Activated CD4-positive, alpha-beta T cell treated with anti-CD3 and anti-CD28 coated beads, Interleukin-2, amount 50 U/mL, for 24 hours (primary cell): ENCODE measurements at places on chromosomes 11 and 22.

GRCh38 chr11:66472054-66472453 is 5.3 kb downstream of the PELI3 start:
- no peak for DNase-seq

- DNase-seq = no peak
Observed at GRCh38 chr22:46349681-46350080, 14.2 kb downstream of the TRMU start.

- DNase-seq = no peak
Observed at GRCh38 chr11:12784987-12785386, 110.8 kb downstream of the TEAD1 start.

DNA sequence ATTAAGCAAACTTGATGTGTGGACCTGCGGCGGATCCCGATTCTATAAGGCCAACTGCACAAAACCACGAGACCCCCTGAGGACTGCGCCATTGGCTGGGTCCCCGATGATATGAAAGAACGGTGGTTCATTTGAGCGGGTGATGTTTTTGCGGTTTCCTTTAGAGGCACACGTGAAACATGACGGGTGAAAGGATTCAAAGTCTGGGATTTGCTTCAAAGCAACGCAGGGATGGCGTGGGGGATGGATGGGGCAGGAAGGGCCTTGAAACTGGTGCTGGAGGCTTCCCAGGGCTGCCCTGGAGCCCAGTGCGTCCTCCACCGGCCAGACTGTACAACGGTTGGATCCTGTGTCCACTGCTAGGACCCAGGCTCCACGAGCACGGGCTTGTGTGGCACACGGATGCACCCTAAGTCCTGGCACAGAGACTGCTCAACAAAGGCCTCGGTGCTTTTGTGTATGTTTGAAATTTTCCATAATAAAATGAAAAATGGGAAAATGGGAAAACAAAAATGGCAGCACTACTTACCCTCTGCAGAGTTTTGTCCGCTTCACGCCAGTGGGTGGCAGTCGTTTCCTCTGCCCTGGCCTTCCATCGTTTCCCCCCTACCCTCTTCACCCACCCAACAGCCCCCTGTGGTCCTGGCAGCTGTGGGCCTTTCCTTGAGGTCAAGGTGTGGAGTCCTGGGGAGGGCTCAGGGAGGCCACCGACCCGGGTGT is 3.6 kb downstream of the ASCL2 start:
- DNase-seq = no peak

DNA sequence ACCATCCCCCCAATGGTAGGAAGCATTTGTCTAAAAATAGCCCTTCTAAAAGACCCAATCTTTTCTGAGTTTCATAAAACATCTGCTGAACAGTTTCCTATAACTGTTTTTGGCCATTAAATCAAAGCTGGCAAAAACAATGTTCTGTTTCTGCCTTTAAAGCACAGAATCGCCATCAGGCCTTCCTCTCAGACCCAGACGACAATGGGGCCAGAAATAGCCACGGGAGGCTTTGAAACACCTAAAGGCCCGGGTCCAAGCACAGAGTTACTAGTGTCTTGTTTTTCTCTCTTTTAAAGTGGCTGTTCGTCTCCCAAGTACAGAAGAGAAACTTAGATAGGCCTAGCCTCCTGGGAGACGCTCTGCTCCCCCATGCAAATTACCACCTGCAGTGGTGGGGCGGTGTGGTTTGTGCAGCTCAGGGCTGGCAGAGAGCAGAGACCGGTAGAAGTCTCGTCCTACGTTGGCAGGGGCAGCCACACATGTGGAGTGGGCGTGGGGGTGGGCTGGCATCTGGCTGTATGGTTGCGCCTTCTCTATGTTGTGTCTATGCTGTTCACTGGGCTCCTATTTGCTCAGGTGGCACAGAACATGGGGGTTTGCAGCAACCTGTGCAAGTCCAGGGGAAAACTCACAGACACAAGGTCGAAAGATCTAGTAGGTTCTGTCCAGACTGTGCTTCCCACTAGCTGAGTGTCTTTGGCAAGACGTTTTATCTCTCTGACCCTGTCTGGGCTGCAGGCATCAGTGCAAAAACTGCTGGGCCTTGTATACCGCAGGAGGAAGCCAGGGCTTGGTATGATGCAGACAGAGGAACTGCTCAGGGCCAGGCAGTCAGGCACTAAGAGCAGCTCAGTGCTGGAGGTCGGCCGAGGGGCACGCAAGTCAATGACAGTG is 23.6 kb upstream of the ETS1 start:
- DNase-seq = no peak

DNA sequence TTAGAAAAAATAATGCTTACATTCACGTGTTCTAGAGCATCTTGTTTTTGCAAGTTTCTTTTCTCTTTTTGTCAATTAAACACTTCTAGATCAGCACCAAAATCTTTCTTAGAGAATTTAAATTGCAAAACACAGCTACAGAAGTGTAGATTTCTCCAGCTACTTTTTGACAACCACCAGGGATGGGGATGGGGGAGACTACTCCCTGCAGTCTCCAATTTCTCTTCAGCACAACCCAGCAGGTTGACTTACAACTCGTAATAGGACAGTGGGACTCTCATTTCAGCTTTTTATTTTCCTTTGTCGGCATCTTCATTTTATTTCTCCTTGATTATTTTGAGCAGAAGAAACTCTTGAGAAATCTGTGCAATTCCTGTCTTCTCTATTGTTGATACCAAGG is 441.2 kb downstream of the LRRC4C start:
- no peak for DNase-seq

- no peak for DNase-seq
Observed at GRCh38 chr22:45192701-45193187, 29.0 kb downstream of the NUP50 start.

GRCh38 chr11:122879785-122880184 is 2.8 kb upstream of the JHY start:
- no peak for DNase-seq

- DNase-seq = no peak
Observed at GRCh38 chr11:13012056-13012661, 3.0 kb downstream of the RASSF10 start.

- no peak for DNase-seq
Observed at GRCh38 chr11:113613619-113614018, 92.5 kb downstream of the TMPRSS5 start.

- DNase-seq = no peak
Observed at GRCh38 chr11:112617977-112618826, 343.0 kb upstream of the NCAM1 start.

- no peak for DNase-seq
Observed at GRCh38 chr11:88102598-88102934, 72.7 kb downstream of the RAB38 start.
